ENCODE measurements at places on chromosomes 1 and 21.
A peak's percentile ranks its signal among the peaks of the same experiment; 100 is the strongest.

DNA sequence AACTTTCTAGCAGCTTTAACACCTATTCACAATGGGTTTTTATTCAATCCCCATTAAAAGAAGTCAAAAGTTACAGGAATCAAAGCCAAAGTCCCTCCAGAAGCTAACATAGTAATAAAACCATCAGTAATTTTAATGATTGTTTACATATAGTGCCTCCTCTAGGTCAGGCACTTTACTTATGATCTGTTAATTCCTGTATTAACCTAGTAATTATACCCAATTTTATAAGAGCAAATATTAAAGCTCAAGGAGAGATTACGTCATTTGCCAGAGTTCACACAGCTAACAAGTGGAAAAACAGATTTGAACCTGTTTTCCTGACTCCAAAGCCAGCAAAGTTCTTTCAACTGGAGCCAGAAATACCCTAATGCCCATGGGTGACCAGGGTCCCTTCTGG is 112.9 kb upstream of the F3 start:
- DNase-seq: no peak

GRCh38 chr1:19435181-19435580 is 50.2 kb downstream of the CAPZB start:
- no peak for DNase-seq

- DNase-seq: no peak
These were observed 411.8 kb downstream of the SETD4 start for GRCh38 chr21:35648512-35648911.

- DNase-seq: no peak
These were observed 22.1 kb upstream of the RASAL2 start for GRCh38 chr1:178071811-178072210.

DNA sequence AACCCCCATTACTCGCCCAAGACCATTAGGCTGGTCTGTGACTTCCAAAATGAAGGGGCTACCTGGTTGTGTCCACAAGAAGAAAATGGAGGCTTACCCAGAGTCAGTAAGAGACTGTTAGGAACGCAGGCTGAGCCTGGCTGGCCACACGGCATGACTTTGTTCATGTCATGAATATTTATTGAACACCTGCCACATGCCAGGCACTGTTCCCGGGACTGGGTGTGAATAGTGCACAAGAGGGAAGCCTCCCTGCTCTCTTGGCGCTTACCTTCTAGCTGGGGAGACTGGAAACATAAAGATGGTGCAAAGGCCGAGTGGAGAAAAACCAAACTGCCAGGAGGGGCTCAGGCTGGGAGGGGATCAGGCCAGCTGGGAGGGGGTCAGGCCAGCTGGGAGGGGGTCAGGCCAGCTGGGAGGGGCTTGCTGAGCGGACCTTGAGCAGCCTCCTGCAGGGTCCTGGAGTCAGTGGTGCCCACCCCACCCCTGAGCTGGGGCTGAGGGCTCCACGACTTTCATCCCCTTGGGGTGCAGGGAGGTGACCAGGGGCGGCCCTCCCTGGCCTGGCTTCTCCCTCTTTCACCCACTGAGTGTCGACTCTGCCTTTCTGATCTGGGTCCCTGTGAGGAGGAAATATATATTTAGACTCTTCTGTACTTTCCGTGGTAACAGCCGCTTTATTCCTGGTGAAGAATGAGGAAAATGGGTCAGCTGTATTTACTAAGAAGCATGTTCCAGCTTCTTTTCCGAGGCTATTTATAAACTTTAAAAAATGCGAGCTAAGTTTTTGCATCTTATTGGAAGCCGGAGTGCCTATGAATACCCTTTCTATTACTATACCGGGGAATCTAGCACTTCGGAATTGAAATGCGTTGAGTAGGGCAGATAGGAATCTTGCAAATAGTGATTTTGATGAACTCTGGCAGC is 139.0 kb downstream of the CAMTA1 start:
- DNase-seq: no peak

- no peak for DNase-seq
These were observed 171.4 kb downstream of the PDE4B start for GRCh38 chr1:65964123-65964522.

DNA sequence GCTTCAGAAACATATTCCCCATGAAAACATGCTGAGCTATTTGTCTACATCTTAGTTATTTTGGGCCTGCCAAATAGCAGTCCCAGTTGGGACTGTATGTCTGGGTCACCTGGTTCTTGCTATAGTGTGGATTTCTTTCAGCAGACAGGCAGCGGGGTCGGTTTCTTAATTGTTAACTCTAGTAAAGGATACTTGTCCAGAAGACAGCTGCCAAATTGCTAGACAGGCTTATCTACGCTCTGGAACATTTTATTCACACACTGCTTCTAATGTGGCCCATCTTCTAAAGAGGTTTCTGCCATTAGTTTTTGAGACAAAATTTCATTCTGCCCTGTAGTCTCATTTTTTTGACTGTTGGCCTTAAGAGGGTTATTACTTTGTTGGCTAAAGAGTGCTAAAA is 217.9 kb downstream of the RWDD3 start:
- DNase-seq: no peak

DNA sequence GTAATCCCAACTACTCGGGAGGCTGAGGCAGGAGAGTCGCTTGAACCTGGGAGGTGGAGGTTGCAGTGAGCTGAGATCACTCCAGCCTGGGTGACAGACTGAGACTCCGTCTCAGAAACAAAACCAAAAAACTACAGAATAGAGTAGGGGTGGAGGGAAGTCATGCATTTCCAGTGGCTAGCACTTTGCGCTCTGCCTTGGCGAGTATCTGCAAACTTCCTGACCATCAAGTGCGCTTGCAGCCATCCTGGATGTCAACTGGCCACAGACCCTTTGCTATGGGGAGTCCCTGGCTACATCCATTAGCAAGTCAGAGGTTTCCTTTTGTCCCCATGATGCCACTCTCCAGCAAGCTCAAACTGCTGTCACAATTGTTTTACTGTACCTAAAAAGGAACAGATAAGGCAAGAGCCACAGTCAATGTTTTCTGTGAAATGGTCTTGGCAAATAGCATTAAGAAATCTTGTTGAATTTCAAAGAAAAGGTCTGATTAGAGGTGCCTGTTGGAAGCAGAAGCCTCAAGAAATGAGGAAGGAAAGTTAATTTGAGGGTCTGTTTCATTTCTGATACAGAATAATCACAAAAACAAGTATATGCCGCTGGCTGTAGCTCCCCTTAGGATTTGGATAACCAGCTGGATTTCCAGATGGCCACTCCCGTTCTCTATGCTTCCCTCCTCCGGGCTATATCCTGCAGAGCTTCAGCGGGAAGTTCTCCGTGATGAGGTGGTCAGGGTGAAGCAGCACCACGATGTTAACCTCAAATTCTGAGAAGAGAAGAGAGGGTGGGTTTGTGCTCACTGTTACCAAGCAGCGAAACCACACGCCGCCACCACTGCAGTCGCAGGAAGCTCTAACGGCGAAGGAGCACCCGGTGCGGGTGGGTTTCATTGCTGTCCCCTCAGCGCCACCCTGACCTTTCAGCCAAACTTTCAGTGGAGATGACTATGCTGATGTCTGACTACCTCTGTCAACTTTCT is 42.0 kb downstream of the VPS26C start:
- DNase-seq: peak; percentile 91

GRCh38 chr1:175376194-175376593 is 183.6 kb upstream of the KIAA0040 start:
- DNase-seq: no peak

- DNase-seq: no peak
These were observed 25.9 kb upstream of the HOOK1 start for GRCh38 chr1:59788825-59789224.

- DNase-seq: no peak
These were observed 10.0 kb upstream of the IL19 start for GRCh38 chr1:206760590-206760989.

Measured in KG1 (cell line).